ENCODE measurements at places on chromosomes 6 and 20. TPM values are rescaled to one million over a fixed set of nuclear protein-coding genes. Genes with fewer than 3 reads are reported as not detected.

TBX18 gene
- 3.5 TPM for total RNA-seq

NUP153 gene
- 24.1 TPM for total RNA-seq

SRMS gene
- not detected for total RNA-seq

RIMS4 gene
- total RNA-seq = 0.11 TPM

TFAP2A gene
- 0.66 TPM for total RNA-seq

Measured in left ventricle myocardium inferior (tissue), 1 donor.